Occipital lobe (tissue), 3 donors: ENCODE measurements at places on chromosomes 1 and 21.

- no peak for DNase-seq
Measured at GRCh38 chr1:157803851-157804250, 16.1 kb downstream of the FCRL1 start.

DNA sequence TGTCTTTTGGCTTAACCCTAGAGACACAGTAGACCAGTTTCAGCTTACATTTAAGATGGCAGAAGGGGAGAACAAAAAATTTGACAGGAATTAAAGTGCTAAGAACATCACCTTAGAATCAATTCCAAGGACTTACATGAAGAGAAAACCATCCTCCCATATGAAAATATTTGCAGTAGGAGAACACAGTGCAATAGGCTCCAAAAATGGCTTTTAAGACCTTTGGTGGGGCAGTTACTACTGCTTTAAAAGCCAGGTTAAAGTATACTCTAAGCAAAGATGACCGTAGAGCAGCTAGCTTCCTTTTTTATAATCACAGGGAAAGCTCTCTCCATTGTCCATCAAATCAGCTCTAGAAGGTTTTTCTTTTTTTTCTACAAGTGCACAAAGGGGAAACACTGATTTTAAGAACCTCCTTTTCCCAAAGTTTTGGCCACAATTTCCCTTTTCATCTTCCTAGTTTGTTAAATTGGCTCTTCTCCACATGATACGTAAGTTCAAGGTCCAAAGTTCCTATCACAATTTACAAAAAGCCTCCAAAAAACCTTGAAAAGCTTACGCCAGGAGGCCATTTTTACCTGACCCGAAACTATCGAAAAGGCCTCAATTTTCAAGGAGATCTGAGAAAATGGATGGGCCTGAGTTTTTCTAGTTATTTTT is 3.3 kb downstream of the TXNIP start:
- no peak for DNase-seq

DNA sequence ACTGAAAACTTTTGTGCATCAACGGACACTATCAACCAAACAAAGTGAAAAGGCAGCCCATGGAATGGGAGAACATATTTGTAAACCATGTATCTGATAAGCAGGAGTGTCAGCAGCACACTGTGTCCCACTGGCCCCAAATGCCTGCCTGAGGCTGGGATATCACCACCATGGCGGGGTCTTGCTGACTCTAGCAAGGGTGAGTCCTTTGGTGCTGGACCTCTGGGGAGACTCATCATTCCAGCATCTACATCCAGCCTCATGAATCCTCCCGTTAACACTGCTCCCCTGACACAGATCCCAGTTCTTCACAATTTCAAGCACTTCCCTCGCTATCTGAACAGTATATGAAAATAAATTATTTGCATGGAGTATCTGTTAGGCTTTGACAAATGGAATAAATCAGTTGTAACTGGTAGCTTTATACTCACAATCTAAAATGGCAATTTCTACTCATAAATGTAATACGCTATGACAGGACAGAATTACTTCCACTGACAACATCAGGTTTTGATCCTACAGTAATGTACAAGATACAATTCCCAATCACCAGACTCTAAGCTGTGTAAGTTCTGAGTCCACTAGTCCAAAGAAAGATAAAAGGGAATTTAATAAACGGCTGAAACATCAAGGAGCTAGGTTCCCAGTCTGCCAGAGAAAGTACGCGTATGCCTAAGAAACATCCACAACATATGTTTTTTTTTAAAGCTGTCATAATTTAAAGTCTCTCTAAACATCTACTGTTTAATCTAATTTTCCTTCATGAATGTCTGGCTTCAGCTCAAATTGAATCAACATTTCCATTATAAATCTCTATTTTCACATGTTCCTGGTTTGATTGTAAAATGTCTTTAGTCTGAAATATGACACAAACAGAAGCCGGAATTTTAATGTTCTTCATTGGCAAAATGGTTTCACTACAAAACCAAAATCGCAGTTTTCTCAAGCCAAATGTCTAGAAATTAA is 95.1 kb downstream of the SIPA1L2 start:
- DNase-seq: no peak

- DNase-seq: no peak
Measured at GRCh38 chr1:20830378-20830777, 43.3 kb upstream of the HP1BP3 start.
